Cortex of kidney (tissue), 1 donor: ENCODE measurements at places on chromosomes 13 and 19.

DNA sequence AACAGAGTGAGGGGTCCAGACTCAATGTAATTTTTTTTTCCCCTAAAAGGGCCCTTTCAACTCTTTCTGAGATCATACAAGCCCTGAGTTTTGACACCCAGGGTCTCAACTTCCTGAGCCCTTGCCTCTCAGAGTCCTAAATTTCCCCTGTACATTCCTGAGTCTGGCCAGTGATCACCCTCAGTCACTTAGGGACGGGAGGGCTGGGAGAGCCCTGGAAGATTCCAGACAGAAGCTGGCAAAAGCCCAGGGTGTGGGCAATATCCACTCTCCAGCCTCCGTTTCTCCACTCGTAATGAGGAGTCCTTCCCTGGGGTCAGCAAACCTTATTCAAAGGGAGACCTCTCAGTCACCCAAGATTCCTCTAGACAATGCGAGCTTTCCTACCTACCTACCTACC lies 1.6 kb downstream of the PPP1R13L start:
- no peak for DNase-seq

DNA sequence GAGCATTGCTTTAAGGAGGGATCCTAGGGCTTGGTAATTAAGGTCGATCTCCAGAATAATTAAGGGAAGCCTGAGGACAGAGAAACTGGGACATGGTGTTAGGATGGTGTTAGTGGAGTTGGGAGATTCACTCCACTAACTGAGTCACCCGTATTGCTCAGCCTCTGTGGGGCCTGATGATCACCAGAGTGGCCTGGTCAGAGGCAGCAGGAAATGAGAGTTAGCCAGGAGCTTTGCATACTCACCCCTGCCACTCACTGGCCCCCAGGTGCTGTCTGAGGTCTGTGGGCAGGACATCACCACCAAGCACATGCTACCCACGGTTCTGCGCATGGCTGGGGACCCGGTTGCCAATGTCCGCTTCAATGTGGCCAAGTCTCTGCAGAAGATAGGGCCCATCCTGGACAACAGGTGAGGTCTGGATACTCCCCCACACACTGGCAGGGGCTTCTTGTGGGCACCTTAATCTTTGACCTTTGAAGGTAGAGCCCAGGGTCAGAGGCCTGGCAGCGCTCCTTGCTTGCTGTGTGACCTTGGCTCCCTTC lies 32.1 kb downstream of the PPP2R1A start:
- no peak for DNase-seq

DNA sequence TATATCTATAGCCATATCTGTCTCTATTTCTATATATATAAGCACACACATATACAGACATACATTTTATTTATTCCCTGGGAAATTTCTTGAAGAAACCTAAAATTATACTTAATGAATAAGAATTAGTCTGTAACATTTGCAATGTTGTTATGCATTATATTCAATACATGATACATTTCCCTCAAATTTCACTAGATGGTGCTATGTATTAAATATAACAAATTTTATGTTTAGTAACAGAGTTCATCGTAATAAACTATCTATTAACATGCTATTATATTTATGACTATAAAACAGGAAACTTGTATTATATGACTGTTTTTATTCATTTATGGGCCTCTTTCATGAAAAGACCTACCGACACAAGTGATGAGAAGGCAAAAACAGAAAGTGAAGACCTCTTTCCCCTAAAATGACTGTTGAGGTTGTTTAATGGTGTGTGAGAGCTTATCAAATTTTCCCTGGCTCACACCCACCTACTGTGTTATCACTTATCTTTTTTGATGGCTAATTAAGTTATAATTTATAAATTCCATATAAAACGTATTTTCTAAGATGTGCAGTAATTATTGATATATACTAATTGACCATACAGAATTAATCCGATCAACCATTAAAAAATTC lies 881.9 kb downstream of the SLITRK6 start:
- DNase-seq: no peak

DNA sequence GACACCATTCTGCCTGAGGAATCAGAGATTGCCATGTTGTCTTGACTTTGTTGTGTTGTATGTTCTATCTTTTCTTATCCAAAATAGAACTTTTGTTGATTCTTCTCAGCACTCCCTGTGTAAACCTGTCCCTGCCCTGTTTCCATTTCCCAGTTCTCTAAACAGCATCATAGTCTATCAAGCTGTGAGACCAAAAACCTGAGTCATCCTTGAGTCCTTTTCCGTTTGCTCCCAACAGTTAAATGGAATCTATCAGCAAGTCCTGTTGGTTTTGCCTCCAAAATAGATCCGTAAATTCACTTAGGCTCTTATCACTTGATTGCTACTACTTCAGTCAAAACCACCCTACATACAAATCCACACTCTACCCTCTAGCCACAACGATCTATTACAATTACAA lies 667.1 kb downstream of the PCDH9 start:
- DNase-seq: no peak

- DNase-seq: no peak
Measured at GRCh38 chr13:44448373-44448772, 74.7 kb downstream of the SERP2 start.

GRCh38 chr13:46149272-46150133 lies 32.5 kb downstream of the LCP1 start:
- no peak for DNase-seq

GRCh38 chr13:110780422-110780821 lies 66.9 kb downstream of the ING1 start:
- DNase-seq: no peak

DNA sequence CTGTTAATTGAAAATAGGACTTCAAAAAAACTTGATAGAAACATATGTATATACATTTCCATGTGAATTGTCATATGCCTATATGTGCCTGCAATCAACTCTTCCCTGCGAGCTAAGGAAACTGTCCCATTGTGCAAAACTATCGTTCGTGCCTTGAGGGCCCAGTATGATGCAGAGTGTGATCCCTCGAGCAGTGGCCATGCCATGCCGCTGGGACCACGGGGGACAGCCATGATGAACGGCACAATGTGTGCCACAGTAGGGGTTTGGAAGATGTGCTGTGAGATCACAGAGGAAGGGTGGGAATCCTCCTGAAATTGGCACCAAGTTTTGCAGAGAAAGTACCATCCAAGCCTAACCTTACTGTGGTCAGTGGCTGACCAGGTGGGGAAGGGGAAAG lies 118.1 kb upstream of the SOX1 start:
- DNase-seq: no peak

DNA sequence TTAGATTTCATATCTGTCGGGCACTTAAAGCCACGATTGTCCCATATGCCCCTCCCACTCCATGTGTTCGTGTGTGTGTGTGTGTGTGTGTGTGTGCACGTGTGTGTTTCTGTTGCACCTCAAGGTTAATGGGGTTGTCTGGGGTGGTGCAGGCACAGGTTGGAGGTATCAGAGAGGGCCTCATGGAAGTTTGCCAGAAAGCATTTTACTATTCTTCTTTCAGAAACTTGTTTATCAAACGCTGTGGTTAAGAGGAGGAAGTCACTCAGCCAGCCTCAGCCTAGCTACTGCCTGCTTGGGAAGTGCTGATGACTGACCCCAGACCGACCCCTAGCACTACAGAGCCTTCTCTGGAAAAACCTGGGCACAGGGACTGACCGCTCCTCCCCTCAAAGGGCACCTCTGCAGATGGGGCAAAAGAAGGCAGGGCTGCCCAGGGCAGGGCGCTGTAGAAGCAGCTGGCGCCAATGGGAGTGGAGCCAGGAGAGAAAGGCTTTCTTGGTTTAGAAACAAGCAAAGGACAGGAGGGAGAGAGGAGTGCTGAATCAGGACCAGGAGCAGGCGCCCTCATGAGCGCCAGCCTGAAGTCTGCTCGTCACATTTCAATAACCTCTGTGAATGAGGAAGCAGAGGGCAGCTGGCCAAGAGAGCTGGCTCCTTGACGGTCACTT lies 3.9 kb downstream of the SIAH3 start:
- no peak for DNase-seq

- DNase-seq: no peak
Measured at GRCh38 chr13:24788538-24788937, 24.6 kb downstream of the RNF17 start.

DNA sequence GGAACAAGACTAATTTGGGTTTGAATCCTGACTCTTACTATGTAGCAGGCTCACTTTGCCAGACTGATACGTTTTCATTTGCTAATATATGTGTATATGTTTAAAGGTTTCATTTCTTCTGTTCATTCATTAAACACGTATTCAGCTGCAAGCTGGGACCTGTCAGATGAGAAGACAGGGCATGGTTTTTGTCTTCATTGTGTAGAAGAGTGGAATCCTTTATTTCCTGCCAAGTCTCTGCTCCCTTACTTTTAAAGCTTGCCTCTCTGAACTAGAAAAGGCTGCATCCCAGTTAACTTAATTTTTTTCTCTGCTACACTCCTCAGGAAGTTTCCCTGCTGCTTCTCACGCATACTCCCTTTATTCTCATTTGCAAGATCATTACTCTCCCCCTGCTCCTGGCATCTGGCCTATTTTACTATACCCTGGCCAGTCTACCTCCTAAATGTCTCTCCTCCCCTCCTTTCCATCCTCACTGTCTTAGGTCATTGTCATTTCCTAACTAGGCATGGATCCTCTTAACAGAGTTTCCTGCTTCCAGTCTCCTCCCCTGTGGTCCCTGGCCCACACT lies 141.0 kb upstream of the TMTC4 start:
- no peak for DNase-seq

GRCh38 chr13:112105244-112105681 lies 38.3 kb downstream of the SOX1 start:
- no peak for DNase-seq

DNA sequence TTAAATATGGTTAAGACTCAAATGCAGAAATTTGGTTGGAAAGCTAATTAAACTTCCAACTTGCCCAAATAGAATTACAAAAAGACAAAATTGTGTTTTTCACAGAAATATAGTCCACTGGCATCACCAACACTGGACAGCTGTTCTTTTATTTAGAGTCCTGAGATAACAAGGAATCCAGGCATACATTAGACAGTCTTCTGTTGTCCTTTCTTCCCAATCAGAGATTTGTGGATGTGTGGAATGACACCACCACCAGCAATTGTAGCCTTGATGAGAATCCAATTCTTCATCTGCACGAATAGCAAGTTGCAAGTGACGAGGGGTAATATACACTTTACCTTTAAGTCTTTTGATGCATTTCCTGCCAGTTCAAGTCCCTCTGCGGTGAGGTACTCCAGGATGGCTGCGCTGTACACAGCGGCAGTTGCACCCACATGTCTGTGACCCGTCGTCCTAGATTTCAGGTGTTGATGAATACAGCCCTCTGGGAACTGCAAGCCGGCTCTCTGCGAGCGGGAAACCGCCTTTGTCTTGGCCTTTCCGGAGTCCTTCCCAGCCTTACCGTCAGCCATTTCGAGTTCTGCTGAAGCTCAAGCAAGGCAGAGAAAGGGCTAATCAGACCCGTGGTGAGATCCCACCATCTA lies 14.7 kb downstream of the UBAC2 start:
- DNase-seq: no peak
